ENCODE measurements at places on chromosomes 11 and 22.

GRCh38 chr11:66867425-66868040, 10.7 kb downstream of the LRFN4 start:
- DNase-seq, result no peak

DNA sequence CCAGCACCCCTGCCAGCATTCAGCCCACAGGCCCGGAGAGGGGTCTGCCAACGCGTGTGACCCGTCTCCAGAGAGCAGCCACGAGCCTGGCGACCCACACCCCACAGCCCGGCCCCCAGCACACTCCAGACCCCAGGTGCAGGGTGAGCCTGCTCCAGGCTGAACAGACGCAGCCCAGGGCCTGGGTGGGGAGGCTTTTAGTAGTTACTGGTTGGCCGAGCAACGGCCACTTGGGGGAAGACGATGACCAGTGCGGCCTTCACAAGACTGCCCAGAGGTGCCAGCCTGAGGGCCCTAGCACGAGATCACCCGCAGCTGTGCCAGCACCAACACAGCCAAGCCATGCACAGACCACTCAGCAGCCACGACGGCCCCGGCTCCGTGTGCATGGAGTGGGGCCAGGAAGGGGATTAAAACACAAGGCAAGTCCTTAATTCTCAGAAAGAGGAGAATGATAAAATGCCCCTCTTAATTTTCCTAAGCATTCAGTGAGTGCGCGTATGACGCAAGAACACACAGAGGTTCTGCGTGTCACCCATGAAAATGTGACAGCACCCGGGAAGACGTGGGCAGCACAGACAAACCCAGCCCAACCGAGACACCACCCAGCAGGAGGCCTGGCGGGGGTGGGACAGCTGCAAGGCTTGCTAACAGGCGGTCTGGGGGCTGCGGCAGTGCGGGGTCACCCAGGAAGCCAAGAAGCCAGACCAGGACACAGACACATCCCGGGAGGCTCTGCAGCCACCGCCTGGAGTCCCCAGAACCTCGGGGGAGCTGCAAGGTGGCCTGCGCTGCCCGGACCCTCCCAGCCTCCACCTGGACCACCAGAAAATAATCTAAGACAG, 47.6 kb downstream of the BRD1 start:
- DNase-seq, result no peak

DNA sequence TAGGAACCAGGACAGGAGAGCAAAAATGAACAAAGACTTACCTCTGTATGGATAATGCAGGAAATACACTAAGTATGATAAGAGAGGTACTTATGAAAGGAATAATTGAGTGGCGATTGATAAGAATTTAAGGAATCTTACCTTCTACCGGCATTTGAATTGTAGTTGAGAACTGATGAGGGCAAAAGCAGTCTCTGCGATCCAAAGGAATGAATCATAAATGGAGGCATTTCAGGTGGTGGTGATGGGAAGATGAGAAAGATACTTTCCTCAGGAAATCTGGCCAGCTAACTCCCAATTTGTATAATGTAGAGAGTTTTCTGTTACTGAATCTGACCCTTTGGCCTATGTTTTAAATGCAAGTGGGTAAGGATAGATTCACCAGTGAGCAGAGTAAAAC, 71.9 kb upstream of the C11orf87 start:
- no peak for DNase-seq

GRCh38 chr11:47099214-47099917, 77.3 kb downstream of the ARFGAP2 start:
- DNase-seq, result no peak

GRCh38 chr11:63866211-63866610, 27.3 kb downstream of the MARK2 start:
- DNase-seq, result peak; percentile 71

GRCh38 chr11:118076754-118077281, at the start of gene TMPRSS4:
TSS of gene TMPRSS4 (plus strand) at chr11:118077078. CDS start at chr11:118077303, 225 bp downstream.
- no peak for DNase-seq

DNA sequence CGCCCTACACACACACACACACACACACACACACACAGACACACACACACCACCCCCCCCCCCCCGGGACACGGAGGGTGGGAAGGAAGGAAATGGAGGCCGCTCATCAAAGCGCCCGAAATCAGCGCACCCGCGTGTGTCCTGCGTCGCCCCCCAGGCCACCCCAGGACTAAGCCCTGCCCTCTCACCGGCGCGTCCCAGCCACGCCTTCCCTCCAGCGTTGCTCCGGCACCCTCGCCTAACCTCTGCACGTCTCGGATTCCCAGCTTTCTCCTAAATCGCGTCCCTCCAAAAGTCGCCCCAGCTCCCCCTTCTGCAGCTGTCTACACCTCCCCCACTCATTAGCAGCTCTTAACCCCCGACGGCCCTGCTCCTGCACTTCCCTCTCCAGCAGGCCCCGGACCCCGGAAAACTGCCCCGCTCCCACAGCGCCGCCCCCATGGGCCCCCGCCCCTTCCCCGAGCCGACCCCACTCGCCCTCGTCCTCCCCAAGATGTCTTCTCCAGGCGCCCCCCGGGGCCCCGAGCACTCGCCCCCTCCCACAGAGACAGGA, 557 bp downstream of the PACSIN2 start:
- DNase-seq, result peak; percentile 28

All from effector memory CD8-positive, alpha-beta T cell (primary cell).